DMS53 (cell line): ENCODE measurements at places on chromosomes 5 and 9.

GRCh38 chr5:152542741-152543140 lies 137.7 kb upstream of the NMUR2 start:
- DNase-seq = no peak

DNA sequence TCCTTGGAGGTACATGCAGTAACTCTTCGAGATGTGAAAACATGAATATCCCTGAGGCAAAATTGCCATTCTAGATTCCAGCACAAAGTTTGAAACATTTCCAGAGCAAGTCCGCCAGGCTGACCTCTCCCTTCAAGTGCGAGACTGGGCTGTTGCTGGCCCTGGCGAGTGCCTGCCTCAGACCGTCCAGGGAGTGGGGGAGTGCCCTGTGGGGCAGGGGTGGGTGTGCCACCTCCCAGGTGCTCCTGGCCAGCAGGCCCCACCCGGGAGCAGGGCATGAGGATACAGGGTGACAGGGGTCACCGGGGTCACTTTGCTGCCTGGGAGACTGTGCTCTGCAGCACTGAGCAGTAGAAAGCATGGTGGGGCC lies 199.9 kb downstream of the AOPEP start:
- no peak for DNase-seq

- DNase-seq = peak; percentile 93
These were observed 195.6 kb downstream of the KIAA0825 start for GRCh38 chr5:94422812-94423211.

DNA sequence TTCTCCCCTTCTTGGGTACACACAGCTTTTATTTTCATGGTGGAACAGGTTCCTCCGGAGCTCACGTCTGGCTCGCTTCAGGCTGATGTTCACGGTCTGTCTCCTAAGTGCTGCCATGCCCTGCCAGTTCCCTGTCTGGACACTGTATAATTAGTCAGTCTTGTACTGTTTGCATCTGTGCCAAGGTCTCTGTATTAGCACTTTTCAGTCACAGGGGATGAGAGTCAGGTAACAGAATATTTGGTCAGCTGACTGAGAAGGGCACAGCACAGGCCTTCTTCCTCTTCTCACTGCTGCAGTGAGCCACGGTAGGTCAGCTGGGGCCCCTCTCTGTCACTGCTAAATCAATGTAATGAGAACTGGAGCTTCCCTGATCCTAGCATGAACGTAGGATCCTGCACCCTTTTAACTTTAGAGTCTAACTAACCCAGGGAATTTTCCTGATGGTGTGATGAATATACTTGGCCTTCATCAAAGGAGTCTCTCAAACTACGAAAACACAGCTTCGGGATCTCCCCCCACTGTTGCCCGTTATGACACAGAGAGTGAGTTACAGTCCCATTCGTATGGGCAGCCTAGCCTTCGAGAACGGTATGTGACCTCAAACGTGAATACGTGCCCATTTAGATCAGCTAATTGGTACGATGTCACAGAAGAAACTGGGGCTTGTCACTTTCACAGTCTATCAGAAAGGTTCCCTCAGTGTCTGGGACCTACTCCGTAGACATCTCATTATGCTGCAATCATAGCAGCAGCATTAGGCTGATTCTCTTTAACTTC lies 354.1 kb upstream of the RFX3 start:
- peak; percentile 74 for DNase-seq

DNA sequence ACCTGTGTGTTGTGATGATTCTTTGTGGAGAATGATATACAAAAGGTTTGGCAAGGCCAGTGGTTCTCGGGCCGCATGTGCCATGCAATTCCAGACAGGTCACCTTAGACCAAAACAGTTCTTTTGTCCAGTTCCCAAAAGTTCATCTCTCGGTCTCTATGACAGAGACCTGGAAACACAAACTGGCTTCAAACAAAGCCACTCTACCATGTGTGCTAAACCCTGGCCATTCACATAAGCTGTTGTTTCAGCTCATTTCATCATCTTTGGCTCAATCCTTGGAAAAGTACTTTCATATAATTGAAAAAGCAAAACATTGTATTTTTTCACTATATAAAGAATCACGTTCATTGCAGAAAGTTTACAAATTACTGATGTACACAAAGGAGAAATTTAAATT lies 210.5 kb upstream of the SEMA6A start:
- DNase-seq = no peak

- no peak for DNase-seq
These were observed 99.4 kb downstream of the FSTL4 start for GRCh38 chr5:133512896-133513295.

GRCh38 chr9:37914154-37914551 lies 10.2 kb upstream of the SLC25A51 start:
- DNase-seq = peak; percentile 31

GRCh38 chr5:157359356-157360055 lies 93.6 kb downstream of the CYFIP2 start:
- DNase-seq = no peak

- no peak for DNase-seq
These were observed 614.3 kb downstream of the ISL1 start for GRCh38 chr5:51997500-51997899.

DNA sequence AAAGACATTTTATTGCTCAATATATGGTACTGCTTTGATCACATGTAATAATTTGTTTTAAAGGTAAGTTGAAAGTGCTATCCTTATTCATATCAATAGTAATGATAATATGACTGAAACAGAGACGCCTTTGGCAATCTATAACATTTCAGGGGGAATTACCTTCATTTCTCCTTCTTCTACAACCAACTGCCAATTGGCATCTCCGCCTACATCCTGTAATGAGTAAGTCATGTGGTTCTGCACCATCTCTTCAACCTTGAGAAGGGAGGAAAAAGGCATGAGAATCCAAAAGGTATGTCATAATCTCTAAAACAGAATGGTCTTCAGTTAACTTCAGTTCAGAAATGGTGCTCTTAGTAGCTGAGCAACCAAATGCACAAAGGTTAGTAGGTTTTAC lies 52.4 kb downstream of the HMGCR start:
- no peak for DNase-seq

GRCh38 chr5:67992923-67993322 lies 222.6 kb upstream of the PIK3R1 start:
- no peak for DNase-seq

DNA sequence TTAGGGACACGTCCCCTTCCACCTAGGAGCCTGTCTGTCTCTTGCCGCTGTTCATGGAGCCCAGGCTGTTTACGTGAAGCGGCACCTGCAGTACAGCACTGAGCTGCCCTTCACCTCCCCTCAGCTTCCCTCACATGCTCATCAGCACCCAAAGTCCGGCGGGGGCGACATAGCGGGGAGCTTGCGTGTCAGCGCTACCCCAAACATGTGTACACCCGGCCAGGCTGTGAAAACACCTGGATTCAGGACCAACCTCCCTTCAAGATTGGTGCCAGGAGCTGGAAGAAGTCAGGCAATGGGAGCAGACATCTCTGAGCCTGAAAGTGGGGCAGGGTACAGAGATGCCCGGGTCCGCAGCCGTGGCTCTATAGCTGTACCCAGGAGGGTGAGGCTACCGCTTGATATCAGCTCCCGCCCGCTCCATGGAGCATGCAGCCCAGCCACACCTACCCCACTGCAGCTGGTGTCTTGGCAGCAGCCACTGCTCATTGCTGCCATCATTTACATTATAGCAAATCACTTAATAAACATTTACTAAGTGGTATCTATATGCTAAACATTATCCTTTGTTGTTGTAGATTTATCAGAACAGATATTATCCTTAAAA lies 712.1 kb downstream of the CDH9 start:
- DNase-seq = no peak

DNA sequence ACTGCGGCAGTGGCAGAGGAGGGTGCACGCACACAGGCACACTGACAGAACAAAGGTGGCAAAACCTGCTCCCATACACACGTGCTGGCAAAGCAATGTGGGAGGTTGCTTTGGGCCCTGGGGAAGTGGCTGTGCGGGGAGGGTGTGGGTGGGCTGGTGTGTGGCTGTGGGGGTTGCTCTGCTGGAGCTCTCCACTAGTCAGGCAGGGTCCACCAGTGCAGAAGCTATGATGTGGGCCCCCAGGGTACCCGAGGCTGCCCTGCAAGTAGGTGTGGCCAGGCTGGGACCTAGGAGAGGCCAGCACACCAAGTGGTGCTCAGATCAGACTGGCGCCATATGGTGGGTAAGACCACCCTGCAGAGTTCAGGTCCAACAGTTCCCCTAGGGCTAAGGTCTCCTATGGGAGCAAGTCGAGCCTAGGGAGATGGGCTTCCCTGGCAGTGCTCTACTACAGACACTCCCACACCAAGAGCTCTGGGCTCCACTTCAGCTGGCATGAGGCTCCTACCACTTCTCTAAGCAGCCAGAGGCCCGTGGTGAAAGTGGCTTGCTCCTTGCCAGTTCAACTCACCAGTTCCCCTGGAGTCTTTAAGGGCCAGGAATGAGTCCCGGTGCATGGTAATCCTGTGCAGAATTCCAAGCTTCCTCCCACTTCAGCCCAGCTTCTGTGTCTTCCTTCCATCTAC lies 46.2 kb upstream of the IFNE start:
- DNase-seq = no peak

DNA sequence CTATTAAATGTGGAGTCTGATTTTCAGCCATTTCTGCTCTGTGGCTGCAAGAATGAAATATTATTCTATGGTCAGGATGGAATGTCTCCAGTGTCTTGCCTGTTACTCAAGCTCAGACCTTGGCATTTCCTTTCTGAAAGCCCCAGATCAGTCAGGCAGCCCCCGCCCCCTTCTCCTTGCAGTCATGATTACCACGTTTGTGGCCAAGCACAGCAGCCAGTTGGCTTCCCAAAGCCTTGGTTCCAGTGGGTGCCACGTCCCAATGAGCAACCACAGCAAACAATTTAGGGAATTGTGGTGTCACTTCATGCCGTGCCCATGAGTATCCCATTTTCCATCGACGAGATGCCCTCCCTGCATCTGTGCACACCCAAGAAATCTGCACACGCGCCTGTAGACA lies 9.7 kb upstream of the OBP2A start:
- no peak for DNase-seq

GRCh38 chr5:74196233-74196632 lies 444.3 kb downstream of the ENC1 start:
- no peak for DNase-seq

- no peak for DNase-seq
These were observed 25.3 kb downstream of the GGTA1 start for GRCh38 chr9:121474231-121474947.

DNA sequence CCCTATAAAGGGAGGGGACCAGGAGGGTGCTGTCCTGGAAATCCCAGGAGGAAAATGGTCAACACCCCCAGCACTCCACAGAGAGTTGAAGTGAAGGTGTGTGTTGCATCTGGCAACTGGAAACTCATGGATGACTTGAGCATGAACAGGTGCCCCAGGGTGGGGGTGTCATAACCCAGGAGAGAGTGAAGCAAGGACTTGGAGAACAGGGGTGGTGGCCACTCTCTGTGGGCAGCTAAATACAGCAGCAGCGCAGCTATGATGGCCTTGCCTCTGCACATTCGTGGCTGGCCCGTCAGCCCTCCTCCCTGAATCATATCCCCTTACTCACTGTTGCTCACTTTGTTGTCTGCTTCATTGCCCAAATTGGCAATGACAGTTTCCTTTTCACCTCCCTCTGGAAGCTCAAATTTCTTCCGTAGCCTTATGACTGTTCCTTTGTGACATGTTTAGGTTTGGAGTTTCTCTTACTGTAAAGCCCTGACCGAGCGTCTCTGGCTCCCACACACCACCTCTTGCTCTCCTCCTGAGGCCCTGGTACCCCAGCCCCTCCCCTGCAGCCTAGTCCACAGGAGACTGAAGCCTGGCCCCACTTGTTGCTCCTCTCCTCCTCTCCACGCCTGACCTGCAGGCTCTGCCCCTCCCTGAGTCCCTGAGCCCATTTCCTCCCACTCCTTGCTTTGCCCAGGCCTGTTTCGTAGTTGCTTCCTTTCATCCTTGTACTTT lies 185.8 kb downstream of the CD180 start:
- no peak for DNase-seq

DNA sequence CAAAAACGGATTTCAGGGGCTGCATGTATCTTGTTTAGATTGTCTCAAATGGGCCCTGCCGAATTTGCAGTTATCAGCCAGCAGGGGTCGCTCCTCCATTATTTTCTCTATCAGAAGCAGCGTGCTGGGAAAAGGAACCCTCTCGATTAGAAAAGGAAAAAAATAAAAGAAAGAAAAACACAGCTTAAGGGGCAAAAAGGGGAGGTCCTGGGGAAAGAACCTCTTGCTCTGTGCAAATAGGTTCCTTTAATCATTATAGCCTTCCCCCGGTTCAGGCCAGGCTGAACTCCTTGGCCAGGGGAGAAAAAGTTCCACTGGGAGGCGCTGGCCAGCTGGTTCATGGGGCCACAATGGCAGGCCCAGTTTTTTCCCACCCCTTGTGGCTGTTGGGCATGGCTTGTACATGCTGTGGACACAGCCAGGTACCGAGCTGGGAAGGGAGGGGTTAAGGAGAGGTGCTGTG lies 25.0 kb upstream of the CAPSL start:
- DNase-seq = peak; percentile 79

GRCh38 chr5:172740428-172741205 lies 30.4 kb downstream of the DUSP1 start:
- peak; percentile 68 for DNase-seq

DNA sequence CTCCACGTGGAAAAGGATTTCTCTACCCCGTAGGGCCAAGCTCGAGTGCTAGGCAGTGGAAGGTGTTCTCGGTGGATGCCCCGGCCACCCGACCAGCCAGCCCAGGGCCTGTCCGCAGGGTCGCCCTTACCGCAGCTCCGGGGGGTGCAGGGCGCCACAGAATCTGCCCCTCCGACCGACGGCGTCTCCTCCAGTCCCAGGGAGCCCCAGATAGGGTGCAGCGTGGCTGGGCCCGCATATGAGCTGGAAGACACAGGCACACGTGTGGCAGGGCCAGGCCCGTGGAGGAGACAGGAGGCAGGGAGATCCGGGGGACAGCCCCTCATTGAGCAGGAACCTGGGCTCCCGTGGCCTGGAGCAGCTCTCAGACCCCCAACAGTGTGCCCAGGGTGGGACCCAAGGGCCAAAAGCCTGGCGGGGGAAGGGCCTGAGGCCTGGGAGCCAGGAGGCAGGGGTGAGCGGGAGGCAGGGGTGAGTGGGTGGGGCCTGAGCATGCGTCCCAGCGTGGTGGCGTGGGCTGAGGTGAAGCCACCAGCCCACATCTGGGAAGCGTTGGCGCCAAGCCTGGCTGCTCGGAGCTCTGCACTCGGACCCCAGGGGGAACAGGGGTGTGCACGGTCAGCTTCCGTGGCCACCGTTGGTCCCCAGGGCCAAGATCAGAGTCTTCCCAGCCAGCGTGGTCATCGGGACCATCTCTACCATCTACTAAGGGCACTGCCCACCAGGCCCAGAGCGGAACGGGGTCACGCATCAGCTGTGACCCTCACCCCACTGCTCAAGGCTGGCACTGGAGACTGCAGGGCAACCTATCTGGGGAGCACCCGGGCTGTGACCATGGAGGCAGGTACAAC lies 22.2 kb downstream of the CCDC187 start:
- DNase-seq = no peak

GRCh38 chr5:25458628-25459027 lies 813.9 kb upstream of the CDH10 start:
- peak; percentile 7 for DNase-seq
